ENCODE measurements at places on chromosomes 3 and 15. TPM values are rescaled to one million over a fixed set of nuclear protein-coding genes. Genes with fewer than 3 reads are reported as not detected.

FOXL2NB gene
- 0.06 TPM for polyA plus RNA-seq

SEMA5B gene
- polyA plus RNA-seq = 22.3 TPM

SV2B gene
- 3.0 TPM for polyA plus RNA-seq

CHRFAM7A gene
- 2.3 TPM for polyA plus RNA-seq

PPP1R14D gene
- polyA plus RNA-seq = 0.19 TPM

CFAP20DC gene
- 1.6 TPM for polyA plus RNA-seq

ZNF621 gene
- 12.1 TPM for polyA plus RNA-seq

NEIL1 gene
- polyA plus RNA-seq = 8.2 TPM

DNA sequence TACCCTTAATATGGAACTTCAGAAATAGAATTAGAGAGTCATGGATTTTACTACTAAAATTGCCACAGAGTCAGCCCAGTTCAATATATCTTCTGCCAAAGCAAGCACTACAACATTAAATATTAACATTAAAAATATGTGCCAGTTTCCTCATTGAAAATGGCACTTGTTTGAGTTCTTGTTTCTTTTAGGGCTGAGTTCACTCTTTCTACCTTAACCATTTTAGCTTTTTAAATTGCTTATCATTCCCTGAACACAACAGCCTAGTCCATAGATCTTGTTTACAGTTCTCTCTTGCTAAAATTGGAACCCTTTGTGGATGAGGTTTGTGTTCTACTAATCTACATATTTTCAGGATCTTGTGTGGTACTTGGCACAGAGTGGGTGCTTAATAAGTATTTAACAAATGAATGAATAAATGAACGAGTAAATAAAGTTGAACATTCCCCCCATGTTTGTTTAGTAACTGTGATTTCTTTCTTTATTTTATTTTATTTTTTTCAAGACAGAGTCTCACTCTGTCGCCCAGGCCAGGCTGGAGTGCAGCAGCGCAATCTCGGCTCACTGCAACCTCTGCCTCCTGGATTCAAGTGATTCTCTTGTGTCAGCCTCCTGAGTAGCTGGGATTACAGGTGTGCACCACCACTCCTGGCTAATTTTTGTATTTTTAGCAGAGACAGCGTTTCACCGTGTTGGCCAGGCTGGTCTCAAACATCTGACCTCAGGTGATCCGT is 46.0 kb upstream of the SLC7A14 start:
- no peak for DNase-seq

GRCh38 chr3:13189639-13190377 is 116.6 kb upstream of the IQSEC1 start:
- DNase-seq = no peak

DNA sequence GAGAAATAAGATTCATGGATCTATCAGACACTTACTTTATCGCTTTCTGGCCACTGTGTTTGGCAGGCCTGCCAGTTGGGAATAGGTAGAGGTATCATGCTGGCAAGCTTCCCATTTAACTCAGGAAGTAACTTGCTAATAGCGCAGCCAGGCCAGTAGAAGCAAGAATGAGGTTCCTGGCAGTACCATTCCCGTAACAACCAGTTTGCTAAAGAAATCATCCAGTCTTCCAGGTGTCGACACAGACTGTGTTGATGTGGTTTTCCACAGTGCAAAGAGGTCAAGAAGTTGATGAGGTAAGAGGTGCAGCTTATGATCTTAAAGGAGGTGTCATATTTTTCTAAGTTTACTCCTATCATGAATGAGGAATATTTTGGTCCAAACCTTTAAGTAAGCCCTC is 46.2 kb downstream of the DPH6 start:
- DNase-seq = no peak

- DNase-seq = no peak
Observed at GRCh38 chr3:128429751-128430150, 36.9 kb downstream of the DNAJB8 start.

- no peak for DNase-seq
Observed at GRCh38 chr3:158773166-158773565, 28.7 kb upstream of the MFSD1 start.

DNA sequence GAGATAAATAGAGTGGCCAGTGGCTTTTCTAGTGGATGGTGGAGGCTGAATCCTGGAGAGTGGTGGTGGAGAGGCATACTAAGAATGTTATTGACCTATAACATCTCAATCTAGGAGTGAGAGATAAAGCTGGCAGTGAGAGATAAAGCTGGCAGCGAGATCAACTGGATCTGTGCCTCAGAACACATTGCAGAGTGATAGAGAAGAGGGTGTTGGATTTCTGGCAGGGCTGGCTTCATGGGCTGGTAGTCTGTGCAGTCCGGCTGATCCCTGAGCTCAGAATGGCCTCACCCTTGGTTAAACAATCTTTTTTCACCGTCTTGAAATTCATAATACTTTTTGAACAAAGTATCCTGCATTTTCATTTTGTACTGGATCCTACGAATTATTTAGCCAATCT is 221.2 kb downstream of the NLGN1 start:
- DNase-seq = no peak

DNA sequence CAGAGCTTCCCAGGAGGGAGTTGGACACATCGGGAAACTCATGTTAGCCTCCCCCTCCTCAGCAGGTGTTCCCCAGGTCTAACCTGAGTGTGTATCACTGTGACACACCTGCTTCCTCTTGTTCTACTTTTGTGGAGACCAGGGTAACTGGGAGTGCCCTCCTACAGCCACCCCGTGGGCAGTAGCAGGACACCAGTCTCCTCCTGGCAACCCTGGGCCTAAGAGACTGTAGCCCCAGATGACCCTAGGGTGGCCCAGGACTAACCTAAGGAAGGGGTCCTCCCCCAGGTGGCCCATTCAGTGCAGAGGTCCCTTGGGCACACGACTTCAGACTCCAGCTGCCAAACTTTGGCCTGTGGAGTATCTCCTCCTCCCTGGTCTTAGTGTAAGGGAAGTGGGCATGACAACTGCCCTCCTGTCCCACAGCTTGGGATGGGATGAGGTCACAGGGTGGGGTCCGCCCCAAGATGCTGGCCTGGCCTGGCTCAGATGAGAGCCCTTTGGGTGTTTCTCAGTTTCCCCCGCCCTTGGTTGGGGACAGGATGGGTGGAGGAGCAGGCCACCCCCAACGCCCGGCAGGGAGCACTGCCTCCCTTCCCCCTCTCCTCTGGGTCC is 4.8 kb downstream of the CSK start:
- DNase-seq = no peak

GRCh38 chr3:24242012-24242698 is 252.5 kb downstream of the THRB start:
- no peak for DNase-seq

DNA sequence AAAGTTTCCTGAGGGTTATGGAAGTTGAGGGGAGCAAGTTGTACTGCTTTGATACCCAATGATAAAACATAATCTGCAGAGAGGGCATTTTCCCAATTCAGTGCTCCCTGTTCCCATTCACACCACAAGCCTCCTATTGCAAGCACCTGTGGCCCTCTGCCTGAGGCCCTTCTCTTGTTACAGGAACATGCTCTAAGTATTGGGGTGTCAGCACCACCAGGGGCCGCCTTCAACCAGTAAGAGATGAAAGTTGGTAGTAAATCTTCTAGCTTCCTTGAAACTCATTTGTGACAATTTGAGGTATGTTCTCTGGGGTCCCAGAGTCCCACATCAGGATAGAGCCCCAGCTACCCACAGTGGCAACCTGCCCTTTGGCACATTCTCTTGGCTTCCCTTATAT is 265.4 kb upstream of the ARHGEF26 start:
- no peak for DNase-seq

DNA sequence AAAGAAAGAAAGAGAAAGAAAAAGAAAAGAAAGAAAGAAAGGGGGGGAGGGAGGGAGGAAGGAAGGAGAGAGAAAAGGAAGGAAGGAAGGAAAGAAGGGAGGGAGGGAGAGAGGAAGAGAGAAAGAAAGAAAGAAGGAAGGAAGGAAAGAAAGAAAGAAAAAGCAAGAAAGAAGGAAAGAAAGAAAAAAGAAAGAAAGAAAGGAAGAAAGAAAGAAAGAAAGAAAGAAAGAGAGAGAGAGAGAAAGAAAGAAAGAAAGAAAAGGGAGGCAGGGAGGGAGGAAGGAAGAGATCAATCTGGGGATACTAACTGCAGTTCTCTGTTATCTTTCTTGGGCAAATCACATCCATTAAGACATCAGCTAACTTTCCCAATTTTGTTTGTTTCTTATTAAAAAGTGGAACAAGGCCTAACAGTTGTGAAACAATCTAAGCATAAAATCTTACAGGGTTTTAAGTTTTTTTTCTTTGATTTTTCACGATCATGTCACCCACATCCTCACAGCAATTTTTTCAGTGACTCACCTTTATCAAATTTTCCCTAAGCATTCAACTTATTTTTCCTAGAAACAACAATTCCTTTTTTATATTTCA is 36.8 kb downstream of the TBC1D2B start:
- DNase-seq = no peak

DNA sequence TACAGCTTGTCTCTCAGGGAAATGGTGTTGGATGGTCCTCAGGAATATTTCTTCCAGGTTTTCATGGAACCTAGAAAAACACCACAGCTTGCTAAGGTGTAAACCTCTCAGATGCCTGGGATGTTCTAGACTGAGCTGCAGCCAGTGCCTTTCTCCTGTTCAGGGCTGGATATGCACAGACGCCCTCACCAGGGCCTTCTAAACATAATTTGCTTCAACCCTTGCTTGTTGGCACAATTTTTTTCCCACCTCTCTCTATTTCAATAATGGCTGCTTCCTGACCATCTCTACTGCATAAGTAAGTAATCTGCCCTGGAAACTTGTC is 28.2 kb downstream of the SIAH2 start:
- no peak for DNase-seq

DNA sequence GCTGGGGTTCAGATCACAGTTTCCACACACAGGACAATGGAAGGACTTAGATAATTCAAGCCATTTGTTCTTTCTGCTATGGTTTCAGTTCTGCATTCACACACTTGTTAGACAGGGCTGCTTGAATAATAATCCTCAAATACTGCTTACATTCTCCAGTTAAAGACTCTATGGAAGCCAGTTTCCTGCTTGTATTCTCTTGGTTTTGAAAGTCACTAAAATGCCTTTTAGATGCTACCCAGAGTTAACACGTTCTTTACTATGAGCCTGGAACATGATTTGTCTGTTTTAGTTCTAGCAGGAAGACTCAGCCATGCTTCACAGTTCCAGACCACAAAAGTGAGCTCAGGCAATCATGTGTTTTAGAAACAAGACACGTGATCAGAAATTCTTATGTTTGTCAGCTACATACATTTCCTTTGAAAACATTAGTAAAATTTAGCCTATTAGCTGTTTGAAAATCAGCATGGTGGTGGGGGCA is 152.4 kb downstream of the LEKR1 start:
- peak; percentile 6 for DNase-seq

- no peak for DNase-seq
Observed at GRCh38 chr3:134419214-134419959, 45.1 kb upstream of the AMOTL2 start.

DNA sequence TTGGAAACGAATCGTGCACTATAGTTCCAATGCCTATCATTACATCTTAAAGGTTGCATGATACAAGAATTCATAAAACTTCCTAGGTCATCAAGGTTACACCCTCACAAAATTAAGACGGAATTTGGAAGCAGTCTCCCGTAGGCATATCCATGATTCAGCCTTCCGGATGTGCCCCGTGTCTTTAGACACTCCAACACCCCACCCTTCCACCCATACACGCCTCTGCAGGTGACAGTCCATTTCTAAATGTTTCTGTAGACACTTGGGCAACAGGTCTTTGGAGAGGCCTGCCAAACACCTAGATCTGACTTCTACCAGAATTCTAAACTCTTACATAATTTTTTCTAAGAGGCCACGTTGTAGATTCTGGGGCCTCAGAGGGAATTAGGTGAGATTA is 49.8 kb downstream of the LDHAL6B start:
- no peak for DNase-seq

DNA sequence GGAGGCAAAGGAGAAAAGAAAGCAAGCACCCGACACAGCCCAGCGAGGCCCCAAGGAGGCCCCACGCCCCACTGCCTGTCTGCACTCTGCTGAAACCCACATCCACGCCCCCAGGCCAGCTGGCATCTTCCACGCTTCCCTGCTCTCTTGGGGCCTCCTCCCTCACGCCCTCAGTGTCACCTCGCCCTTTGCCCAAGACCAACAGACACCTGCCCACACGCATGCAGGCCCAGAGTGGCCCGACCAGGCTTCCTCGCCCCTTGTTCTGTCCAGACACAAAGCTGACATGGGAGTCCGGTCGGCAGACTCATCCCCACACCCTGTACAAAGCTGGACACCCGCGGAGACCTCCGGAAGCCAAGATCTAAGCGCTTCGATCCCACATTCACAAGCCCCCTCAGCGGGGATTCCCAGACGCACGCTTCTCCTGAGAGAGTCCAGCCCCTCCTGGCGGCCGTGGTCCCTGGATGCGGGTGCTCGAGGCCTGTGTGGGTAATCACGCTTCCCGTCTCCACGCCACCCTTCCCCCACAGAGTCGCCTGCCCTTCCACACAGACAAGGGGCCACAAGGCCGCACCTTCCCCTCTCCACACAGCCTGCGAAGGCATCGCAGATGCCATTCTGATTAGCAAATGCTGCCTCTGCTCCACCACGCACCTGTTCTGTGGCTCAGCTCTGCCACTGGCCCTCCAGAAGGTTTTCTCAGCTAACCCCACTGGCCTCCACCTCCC is 176.6 kb downstream of the XXYLT1 start:
- DNase-seq = no peak

DNA sequence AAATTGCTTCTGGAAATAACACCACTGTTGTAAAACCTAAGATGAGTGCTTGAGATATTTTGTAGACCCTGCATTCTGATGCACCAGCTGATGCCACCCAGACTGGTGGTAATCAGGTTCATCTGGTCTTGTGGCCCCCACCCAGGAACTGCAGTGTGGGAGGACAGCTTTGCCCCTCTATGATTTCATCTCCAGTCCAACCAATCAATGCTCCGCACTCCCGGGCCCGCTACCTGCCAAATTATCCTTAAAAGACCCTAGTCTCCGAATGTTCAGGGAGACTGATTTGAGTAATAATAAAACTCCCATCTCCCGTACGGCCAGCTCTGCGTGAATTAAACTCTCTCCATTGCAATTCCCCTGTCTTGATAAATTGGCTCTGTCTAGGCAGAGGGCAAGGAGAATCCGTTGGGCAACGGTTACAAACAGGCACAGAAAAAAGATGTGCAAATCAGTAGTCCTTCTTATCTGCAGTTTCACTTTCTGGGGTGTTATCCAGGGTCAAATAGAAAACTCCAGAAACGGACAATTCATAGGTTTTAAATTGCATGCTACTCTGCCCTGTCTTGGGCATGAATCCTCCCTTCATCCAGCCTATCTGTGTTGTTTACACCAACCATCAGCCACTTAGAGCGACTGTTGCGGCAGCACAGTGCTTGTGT is 29.2 kb upstream of the TRPM1 start:
- no peak for DNase-seq
